ENCODE measurements at places on chromosomes 7 and 10.

DNA sequence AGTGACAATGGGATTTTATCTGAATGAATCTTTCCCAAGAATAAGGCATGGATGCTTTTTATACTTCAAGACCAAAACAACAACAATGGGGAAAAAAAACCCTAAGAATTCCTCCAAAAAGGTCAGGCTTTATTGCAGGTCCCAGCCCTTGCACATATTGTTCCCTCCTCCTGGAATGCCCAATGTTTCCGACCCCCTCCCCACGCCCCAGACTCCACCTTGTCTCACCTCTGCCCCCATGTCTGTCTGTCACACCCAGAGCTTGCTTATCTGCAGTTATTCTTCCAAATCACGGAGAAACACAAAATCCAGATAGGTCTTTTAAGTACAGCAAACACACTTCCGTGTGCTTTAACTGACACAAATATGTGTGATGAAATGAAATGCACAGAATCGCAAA, 43.5 kb downstream of the ELMO1 start:
- no peak for DNase-seq

DNA sequence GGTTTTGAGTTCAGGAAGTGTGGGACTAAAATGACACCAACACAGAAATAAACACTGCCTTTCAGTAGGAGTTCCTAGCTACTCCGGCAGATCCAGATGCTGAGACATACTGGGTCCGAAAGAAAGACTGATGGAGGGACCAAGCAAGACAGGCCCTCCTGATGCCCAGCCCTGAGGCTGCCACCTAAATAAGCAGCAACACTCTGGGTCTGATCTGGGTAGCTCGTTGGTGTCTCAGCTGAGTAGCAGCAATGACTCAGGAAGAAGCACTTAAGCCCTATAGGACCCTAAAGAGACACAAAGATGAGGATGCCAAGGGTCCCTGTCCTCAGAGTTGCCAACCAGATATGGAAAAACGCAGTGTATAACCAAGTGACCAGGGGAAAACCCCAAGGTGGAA, 190.7 kb downstream of the FAM107B start:
- no peak for DNase-seq

GRCh38 chr10:71435571-71436267, 39.0 kb downstream of the CDH23 start:
- DNase-seq, result no peak

GRCh38 chr7:150901160-150902035, 49.1 kb downstream of the AOC1 start:
- DNase-seq, result no peak

DNA sequence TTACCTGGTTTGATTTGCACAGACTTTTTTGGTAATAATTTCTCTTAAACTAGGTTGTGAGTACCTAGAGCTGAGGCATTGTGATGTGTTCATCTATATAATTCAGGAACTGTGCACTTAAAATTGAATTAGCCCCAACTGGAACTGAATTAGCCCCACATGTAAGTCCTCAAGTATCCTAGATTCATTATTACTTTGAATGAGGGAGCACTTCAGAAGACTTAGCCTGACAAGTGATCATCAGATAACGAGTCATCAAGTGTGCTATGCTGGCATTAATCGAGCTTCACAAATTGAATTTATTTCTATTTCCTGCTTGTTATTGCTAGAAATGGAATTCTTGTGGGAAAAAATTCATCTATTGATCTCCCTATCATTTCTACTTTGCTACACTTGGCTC, 323.4 kb upstream of the SEMA3D start:
- DNase-seq, result no peak

GRCh38 chr10:13973742-13974141, 357.0 kb downstream of the FRMD4A start:
- DNase-seq, result no peak

Data from amygdala (tissue), 56 donors.